ENCODE measurements at places on chromosomes 7 and 10.

DNA sequence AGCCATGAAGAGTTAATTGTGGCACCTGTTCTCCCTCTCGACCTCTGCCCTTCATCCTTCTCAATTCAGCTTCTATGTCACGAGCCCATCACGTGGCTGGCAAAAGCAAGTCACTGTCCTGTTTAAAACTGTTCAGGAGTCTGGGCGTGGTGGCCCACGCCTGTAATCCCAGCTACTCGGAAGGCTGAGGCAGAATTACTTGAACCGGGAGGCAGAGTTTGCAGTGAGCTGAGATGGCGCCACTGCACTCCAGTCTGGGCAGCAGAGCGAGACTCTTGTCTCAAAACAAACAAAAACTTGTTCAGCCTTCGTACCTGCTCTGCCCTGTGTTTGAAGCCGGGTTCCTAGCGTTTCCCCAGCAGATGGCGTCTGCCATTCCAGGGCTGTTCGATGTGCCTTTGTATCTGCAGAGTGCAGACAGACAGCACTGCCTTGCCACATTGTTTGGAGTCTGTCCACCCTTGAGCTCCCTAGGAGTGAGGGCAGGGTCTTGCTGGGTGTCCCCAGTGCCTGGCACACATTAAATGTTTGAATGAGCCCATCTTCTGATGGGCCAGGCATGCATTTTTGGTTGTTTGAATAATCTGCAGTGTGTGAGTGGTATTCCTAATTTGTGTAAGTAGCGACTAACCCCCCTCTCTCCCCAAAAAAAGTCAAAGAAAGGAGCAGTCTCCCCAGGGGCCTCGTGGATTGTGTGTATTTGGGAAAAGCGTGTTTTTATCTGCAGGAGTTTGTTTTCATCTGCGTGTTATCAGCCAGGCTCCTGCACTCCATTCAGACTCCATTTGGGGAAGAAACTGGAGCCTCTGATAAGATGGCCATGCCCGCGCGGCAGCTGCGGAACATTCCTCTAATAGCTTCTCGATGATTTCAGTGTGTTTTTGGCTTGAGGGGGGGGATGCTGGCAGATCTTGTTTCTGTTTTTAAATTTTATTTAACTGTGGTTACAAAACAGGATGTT is 61.2 kb downstream of the DNAJB6 start:
- no peak for DNase-seq

DNA sequence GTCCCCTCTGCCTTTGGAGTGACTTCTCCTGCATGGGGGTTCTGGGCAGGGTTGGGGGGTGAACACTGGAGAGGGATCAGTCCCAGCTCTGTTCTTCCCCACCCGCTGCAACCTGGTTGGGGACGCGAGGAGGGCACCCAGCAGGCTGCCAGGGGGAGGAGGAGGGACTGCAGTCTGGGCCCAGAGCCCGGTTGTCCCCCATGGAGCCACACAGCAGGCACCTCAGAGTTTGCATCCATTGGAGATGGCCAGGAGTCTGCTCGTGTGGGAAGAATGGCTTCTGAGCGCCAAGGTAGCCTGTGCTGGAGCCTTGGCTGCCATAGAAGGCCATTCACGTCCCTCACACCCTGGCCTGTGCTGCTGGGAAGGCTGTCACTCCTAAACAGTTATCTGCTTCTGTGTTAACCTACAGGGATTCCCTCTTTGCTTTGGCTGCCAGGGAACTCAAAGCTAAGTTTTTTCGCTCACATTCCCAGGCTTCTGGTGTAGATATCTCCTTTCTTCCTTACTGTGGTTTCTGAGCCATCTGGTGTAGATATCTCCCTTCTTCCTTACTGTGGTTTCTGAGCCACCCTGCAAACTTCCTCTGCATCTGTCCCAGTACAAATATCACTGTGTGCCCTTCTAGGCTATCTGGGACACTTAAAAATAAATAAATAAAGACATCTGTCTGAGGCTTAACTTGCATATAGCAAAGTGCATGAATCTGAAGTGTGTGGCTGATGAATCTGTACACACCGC is 133.7 kb downstream of the LHPP start:
- no peak for DNase-seq

GRCh38 chr10:13348216-13349017 is at the start of gene SEPHS1:
Gene SEPHS1, minus strand, starts transcription at chr10:13348293. Its CDS starts 3,343 bp downstream, at chr10:13344950.
- peak; percentile 82 for DNase-seq

DNA sequence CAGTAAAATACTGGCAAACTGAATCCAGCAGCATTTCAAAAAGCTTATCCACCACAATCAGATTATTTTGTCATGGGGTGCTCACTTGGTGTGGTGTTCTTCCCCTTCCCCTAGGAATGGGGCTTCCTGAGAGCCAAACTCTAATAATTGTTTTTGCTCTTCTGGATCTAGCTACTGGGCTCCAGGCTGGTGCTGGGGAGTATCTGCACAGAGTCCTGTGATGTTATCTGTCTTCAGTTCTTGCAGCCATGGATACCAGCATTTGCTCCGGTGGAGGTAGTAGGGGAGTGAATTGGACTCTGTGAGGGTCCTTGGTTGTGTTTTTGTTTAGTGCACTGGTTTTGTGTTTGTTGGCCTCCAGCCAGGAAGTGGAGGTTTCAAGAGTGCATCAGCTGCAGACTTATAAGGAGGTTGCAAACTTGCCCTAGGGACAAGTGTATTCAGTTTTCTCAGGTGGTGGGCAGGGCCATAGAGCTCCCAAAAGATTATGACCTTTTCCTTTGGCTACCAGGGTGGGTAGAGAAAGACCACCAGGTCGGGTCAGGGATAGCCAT is 308.5 kb upstream of the MAGI2 start:
- no peak for DNase-seq

- DNase-seq: no peak
Measured at GRCh38 chr10:50439806-50440205, 183.9 kb downstream of the SGMS1 start.

- DNase-seq: peak; percentile 11
Measured at GRCh38 chr7:35695473-35695850, 527 bp upstream of the HERPUD2 start.

GRCh38 chr7:73717991-73718405 is 1.5 kb downstream of the STX1A start:
- DNase-seq: peak; percentile 77

DNA sequence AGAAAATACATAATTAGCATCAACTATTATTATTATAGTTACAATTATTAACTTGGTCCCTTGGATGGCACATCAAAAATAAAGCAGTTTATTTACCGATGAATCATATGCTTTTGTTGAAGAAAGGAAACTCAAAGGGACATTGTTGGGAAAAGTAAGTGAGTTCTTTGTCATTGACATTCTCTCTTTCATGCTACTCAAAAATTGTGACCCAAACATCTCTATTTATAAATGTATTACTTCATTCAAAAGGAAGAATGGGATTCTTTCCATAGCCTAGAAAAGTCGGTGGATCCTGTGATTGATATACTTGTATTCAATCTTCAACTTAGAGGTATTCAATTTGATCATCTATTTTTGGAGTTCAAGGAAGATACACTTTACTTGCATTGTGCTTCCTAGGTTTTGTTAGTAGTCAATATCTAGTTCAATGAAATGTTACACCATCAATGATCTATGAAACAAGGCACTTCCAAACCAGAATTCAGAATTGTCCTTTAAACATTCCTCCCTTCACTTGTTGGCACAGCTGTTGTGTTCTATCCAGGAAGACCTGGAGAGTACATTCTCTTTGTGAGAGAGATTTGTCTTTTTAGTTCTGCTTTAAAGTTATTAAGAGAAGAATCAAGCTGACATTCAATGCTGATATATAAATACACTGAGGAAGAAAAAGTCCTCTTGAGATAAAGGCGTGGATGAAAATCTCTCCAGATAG is 235.2 kb downstream of the TMEM26 start:
- no peak for DNase-seq

- no peak for DNase-seq
Measured at GRCh38 chr7:106415433-106415832, 130.7 kb upstream of the NAMPT start.

DNA sequence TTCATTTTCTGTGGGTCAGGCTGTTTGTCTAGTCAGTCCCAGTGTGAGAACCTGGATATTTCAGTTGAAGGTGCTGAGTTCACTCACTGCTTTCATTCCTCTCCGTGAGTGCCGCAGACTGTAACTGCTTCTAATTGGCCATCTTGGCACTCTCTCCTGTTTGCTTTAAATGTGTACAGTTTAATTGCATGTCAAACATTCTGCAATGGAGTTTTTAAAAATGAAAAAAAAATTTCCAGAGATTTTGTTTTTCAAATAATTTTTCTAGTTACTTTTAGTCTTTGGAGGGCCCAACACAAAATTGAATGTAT is 87.8 kb downstream of the CCSER2 start:
- no peak for DNase-seq

GRCh38 chr10:117653170-117653515 is 110.6 kb downstream of the EMX2 start:
- DNase-seq: no peak

GRCh38 chr10:132332433-132332754 is 401 bp downstream of the LRRC27 start:
- DNase-seq: no peak

- DNase-seq: peak; percentile 56
Measured at GRCh38 chr10:43229208-43230061, 37.4 kb downstream of the RASGEF1A start.

DNA sequence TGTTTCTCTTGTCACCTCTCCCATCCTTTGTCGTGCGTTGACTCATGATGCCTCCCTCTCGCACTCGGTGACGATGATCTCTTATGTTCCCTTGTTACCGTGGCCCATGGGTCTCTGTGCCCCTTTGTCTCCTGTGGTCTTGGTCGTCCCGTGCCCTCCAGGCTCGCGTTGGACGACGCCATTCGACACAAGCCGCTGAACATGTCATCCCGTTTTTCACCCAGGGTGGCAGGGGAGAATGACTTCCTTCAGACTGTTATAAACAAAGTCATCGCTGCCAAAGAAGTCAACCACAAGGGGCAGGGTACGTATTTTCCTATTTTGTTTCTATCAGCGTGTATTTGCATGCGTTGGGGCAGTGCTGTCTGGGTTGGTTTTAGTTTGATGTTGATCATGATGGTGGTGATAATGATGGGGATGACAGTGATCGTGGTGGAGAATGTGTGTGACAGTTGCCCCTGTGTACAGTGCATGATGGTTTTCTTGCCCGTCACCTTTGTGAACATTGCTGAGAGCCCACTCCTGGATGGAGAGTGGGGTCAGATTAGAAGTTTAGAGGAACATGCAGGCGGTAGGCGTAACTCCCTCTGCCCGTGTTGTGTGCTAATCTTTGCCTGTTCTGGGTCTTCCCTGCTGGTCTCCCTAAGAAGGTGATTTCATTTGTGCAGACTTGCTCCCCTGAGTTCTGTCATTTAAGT is 107.0 kb downstream of the DOCK1 start:
- no peak for DNase-seq

DNA sequence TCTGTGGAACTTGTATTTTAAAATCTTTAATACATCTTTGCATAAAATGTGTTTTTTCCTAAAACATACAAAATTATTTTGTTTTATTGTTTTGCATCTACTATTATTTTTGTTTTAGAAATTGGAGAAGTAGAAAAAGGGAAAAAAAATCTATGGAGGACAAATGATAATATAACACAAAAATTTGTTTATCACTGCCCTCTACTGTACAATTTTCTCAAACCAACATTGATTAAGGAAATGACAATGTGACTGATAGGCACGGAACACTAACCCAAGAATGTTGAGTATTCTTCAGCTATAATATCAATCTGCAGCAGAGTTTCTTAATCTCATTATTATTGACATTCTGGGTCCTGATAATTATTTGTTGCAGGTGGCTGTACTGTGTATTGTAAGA is 9.5 kb upstream of the ING3 start:
- no peak for DNase-seq

DNA sequence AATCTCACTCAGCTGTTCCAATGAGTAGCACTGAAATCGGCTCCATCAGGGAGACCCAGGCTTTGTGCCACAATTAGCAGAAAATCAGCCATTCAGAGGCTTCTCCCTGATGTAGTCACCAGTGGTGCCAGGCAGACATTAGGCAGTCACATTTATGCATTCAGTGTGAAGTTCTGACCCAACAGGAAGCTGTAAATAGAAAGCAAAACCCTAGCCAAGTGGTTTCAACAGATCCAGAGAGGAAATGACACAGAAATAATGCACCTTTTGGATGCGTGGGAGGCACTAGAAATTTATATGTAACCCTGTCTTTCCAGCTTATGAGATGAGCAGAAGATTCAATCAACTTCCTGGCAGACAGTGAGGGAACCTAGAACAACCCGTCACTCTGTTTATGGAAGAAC is 186.4 kb downstream of the PDE1C start:
- DNase-seq: no peak

DNA sequence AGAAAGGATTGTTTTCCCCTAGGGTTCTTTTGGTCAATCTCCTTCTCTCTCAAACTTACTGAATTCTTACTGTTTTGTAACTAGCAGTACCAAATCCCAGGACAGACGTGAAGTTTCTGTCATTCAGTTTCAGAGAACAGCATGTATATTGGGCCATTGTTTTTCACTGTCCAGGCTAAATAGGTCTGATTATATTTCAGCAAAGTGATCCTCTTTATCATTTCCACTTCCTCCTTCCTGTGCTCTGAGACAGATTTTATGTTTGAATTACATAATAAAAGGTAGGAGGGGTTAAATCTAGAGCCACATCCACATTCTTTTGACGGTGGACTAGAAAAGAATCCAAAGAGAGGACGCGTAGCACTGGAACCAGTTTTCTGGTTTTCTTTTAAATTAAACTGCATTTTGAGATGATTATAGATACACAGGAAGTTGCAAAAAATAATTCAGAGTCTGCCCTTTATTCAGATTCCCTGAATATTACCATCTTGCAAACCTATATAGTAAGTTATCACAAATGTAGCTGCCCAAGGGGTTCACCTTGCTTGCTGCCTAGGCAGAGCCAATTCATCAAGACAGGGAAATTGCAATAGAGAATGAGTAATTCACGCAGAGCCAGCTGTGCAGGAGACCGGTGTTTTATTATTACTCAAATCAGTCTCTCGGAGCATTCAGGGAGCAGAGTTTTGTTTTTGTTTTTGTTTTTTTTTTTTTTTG is 40.1 kb downstream of the AKR1E2 start:
- no peak for DNase-seq

- DNase-seq: no peak
Measured at GRCh38 chr7:106986450-106986977, 58.0 kb upstream of the PRKAR2B start.

DNA sequence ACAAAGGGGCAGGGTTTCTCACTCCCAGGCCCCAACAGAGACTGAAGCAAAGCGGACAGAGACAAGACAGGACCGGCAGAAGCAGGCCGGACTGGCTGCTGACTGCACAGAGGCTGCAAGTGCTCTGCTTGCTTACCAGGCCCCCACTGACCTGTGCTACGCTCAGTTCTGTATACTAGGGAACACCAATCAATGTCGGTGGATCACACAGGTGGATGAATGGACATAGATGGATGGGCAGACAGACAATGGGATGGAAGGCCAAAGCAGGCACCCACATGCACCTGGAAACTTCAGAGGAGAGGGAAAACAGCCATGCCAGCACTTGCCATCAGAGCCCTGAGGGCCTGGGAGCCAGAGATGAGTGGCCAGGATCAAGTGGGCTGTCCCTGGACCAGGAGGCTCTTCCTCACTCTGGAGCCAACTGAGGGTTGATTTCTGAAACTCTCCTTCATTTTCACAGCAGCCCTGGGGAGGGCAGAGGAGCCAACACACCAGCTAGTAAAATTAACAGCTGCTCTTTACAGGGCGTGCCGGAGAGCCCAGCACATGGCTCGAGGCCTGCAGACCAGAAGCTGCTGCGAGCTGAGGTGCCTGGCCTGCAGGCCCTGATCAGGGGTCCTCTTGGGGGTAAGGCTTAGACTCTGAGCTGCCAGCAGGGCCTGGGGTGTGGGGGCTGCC is 243.6 kb downstream of the KCNMA1 start:
- DNase-seq: no peak
